Frontal cortex (tissue), 4 donors: ENCODE measurements at places on chromosomes 5 and 9.

GRCh38 chr5:102211165-102211564 lies 84.9 kb downstream of the SLCO4C1 start:
- no peak for DNase-seq

DNA sequence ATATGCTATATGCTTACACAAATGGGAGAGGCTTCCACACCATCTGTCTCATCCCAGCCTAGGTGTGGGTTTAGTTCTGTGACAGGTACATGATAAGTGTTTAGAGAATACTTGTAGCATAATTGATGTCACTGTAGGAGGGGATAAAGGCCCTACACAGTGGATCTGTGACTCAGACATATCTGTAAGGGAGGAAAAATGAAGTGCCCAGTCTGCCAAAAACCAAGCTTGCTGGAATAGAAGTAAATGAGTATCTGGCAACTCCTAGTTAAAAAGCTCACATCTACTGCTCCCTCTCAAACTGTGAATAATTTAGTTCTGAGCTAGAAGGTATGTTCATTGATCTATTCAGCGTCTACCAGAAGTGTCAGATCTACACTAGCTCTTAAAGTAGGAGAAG lies 38.9 kb upstream of the FAM174A start:
- DNase-seq = no peak

- no peak for DNase-seq
Observed at GRCh38 chr5:68331192-68332079, 115.9 kb downstream of the PIK3R1 start.

DNA sequence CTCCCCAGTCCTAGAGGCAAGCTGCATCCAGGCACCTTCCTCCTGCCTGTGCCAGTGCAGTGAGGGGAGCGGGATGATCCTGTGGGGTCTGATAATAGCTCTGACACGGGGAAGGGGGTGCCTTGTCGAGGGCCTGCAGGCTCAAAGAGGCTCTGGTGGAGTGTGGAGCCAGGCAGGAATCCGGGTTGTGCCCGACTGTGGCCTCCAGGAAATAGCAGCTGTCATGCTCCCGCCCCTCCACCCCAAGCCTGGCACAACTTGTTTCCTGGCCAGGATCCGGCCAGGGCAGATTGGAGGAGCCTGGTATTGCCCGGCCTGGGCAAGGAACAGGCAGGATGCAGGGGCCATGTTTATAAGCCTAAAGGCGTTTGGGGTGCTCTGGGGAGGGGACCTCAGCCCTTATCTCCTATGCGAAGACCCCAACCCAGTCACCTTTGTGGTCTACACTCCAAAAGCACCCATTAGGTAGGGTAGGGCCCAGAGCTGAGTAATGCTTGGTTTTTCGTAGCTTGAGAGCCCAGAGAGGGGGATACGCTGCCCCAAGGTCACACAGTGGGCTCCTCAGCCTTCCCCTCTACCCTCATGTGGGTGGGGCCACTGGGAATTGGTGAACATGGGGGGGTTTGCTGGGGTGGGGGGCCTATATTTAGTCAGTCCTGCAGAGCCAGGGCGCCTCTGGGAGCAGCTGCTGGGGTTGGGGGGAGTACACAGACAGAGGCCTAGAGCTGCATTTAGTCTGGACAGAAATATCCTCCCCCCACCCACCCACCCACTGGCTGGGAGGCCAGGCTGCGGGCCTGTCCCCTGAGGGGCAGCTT lies 12.2 kb downstream of the CXXC5 start:
- DNase-seq = no peak

- no peak for DNase-seq
Observed at GRCh38 chr5:62354028-62354874, 48.2 kb downstream of the KIF2A start.

- no peak for DNase-seq
Observed at GRCh38 chr5:96220610-96221390, 212.2 kb downstream of the PCSK1 start.

GRCh38 chr9:126523611-126524111 lies 90.1 kb upstream of the LMX1B start:
- DNase-seq = no peak

DNA sequence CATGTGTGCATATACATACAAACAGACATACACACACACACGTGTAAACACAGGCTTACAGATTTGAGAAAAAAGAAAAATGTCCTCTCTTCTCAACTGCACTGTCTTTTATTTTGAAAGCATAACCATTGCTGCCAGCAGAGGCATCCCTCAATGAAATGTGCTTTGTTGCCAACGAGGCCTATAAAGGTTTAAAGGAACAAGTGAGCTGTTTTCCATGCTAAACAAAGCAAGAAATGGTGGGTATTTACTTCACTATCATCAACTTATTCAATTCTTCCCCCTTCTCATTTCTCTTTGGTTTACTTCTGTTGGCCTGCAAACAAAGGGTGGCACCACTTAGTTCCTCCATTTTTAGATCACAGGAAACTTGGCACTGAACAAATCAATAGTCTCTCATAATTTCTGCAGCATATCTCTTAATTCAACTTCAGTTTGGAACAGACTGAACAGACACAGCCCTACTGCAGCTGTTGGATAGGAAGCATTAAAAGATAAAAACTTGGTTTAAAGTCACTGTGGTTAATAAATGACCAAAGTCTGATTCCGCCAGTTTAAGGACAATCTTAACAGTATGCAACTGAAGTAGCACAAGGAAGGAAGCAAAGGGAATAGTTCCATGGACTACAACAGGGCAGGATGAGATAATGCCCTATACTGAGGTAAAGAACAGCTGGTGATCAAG lies 21.7 kb downstream of the TTC33 start:
- DNase-seq = no peak

- no peak for DNase-seq
Observed at GRCh38 chr5:38923661-38924451, 78.0 kb downstream of the OSMR start.

- no peak for DNase-seq
Observed at GRCh38 chr5:157107508-157107907, 1.3 kb downstream of the HAVCR2 start.

- DNase-seq = no peak
Observed at GRCh38 chr5:6812800-6813731, 99.8 kb downstream of the TENT4A start.

GRCh38 chr5:153610009-153610408 lies 119.5 kb downstream of the GRIA1 start:
- no peak for DNase-seq

GRCh38 chr5:149323621-149324205 lies 21.6 kb upstream of the GRPEL2 start:
- no peak for DNase-seq

DNA sequence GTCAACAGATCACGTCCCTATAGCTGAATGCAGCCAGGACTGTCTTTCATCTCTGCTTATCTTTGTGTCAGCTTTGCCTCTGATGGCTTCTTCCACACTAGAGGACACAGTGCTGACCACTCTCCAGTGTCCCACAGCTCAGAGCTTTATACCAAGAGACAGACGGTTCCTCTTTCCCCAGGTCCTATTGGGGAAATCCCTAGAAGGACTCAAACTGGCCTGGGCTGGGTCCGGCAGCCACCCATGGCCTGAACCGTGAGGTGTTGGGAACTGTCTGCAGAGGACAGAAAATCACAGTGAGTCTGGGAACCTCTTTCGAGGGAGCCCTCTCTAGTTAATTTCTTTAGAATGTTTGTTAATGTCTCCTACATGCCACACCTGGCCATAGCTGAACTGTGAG lies 68.3 kb upstream of the SHB start:
- no peak for DNase-seq

DNA sequence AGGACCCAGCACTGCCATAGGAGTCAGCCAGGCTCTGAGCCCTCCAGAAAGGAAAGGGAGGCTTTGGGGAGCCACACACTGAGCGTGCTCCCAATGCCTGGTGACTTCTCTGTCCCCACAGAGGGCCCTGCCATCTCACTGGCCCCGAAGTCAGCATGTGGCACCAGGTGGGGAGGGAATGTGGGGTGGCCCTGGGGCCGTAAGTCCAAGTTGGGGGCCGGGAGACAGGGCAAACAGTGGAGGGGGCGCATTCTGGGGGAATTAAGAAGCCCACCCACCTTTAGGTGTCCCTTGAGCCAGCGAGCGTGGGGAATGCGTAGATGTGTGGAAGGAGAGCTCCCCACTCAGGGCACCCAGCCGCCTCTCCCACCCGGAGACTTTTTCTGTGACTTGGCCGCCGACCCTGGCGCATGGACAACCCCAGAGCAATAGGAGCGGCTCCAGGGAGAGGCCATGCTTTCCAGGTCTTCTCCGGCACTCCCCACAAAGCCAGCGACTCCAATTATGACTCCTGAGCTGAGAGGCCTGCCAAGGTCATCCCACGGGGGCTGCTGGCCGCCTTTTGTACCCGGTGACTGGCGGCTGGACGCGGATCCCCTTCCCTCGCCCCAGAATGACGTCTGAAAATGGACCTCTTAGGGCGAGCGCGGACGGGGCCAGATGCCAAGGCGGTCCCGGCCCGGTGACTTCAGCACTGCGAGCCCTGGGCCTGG lies 9.8 kb downstream of the IRX1 start:
- DNase-seq = no peak

- DNase-seq = no peak
Observed at GRCh38 chr9:37333288-37333687, 89.2 kb upstream of the GRHPR start.

- DNase-seq = no peak
Observed at GRCh38 chr9:101727612-101728524, 10.6 kb downstream of the GRIN3A start.
